ENCODE measurements at places on chromosomes 6 and 20. TPM values are rescaled to one million over a fixed set of nuclear protein-coding genes. Genes with fewer than 3 reads are reported as not detected.

DNA sequence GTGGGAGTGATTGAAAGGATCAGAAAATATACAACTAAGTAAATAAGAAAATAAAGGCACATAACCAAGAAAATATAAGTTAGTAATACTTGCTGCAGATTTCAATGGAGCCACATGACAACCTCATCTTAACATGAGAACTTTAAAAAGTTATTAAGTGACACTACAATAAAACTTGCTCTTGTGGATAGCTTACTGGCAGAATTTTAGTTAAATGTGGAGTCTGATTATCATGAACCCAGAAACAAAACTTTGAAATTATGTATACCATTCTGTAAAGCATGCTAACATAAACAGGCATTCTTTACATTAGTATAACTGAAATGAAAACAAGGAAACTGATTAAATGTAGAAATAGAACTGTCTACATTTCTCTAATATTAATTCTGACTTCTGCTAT, 220.9 kb downstream of the RFPL4B start:
- no peak for DNase-seq

DNA sequence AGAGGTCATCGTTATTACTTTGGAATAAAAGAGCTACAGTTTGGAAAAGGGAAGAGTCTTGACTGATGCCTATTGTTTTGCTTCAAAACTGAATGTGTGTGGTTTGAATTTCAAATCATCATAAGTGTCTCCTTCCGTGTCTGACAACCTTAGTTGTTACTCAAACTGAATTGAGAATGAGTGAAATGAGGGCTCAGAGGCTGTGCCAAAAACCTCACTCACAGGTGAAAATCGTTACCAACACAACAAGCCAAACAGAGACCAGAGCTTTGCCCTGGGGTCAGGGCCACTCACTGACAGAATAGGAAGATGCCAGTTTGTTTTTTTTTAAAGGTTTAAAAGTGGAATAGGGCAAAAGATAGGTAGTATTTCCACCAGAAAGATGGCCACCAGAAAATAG, 15.2 kb upstream of the SIRT5 start:
- peak; percentile 60 for DNase-seq

DNA sequence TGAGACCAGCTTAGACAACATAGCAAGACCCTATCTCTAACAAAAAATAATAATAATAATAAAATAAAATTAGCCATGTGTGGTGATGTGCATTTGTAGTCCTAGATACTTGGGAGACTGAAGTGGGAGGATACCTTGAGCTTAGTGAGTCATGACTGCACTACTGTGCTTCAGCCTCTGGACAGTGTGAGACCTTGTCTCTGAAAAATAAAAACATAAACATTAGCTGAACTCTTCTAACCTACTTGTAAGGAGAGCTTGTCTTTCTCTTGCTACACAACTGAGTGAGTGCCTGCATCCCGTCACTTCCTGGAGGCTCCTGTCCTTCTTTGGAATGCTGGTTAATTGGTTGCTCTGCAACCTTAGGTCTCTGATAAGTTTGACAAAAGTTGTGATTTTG, 5.1 kb upstream of the DBNDD2 start:
- peak; percentile 66 for DNase-seq

Gene TMEM63B
- total RNA-seq, result 32.8 TPM

DNA sequence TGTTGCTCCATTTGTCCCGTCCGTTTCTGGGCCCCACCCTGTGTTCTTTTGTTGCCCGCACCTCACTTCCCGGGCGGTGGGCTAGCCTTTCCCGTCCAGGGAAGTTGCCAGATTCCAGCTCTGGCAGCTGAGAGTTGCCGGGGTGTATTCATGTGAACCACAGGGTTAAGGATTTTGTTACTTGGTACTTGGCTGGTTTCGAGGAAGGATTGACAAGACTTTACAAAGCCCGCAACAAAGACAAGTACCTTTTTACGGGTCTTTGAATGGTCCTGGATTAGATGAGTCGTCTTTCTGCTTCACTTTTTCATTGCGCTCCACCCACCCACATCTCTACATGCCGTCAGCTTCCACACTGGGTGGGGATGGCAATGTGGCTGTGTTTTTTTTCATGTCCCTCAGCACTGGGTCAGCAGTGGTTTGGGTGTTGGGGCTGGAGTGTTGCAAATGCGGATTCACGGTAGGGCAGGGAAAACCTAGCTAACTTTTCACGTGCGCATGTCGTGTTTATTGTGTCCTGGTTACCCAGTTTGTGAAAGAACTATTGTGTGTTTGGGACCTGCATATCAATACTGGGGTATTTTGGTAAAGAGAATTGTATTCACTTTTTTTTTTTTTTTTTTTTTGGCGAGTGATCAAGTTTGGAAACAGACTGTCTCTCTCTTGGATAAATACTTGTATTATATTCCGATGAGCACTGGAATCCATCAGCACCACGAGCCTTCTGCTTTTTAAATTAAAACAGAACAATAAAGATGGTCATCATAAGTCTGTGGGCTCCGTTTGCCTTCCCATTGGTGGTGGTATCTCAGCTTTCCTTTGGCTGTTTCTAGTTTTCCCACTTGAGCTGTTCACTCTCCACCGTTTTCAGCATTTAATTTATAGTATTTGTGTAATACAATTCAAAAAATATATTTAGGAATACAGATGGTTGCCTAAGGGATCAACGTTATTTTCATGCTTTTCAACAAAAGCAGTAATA, 1.2 kb downstream of the DUSP22 start:
- no peak for DNase-seq

DNA sequence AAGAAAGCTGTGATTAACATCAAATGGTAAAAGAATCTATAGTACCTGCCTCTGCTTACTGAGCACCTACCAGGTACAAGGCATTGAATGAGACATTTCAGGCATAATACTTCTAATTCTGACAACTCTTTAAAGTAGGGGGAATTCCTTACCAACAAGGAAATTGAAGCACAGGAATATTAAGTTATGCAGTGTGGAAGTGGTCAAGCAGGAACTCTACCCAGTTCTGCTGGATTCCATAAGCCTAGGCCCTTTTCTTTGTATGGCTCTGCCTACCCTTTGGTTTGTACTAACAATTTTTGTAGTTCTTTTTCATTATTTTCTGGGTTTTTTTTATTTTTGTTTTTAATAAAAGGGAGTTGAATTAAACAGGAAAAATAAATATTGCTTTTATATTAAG, 114.5 kb downstream of the MAP3K5 start:
- DNase-seq, result no peak

Measured in M059J (cell line).